NCI-H2171 treated with DMSO at 0.1 percent for 48 hours (cell line): ENCODE measurements at places on chromosomes 5 and 9.

- no peak for DNase-seq
These were observed 846 bp upstream of the NSG2 start for GRCh38 chr5:174044466-174045254.

DNA sequence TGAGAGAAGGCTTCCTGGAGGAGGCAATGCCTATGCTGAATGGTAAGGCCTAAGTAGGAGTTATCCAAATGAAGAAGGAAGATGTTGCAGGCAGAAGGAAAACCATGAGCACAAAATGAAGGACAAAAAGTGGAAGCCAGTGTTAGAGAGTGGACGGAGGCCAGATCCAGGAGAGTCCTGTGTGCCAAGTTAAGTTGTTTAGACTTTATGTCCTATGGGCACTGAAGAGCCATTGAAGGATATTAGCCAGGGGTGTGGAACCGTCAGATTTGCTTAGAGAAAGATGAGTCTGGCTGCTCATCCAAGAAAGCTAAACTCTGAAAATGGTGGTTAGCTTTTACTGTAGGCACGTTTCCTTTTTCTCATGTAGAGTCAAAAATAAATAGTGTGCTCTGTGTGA lies 254.7 kb downstream of the ADAMTSL1 start:
- DNase-seq = no peak

GRCh38 chr9:86301686-86302085 lies 19.3 kb upstream of the ISCA1 start:
- DNase-seq = peak; percentile 18

DNA sequence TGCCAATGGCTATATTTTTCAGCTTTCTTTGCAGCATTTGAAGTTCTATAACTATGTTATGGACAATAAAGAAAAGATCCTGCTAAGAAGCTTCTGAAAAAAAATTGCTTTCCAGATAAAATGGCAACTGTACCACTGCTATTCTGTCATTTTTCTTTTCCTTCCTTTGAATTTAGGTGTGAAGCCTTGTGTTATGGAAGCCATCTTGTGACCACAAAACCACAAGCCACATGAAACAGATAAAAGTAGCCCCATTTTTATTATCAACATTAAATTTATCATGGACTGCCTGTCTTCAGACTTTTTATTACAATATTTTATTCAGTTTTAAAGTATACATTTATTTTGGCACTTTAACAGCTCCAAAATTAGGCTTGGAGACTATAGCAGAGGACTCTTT lies 289.9 kb upstream of the ACTBL2 start:
- no peak for DNase-seq

- DNase-seq = peak; percentile 5
These were observed 107.4 kb downstream of the MCTP1 start for GRCh38 chr5:95177456-95177855.

DNA sequence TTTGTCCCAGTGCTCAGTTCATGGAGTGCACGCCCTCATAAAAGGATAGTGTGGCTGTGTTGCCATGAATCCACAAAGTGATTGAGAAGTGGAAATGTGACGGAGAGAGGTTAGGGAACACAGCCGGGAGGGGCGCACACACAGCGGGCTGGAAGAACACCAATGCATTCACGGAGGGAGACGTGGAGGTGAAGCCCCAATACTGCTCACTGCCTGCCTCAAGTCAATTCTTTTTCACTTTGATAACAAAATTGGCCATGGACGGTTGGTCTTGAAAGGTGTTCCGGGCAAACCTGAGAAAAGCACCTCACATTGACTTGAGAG lies 424.1 kb downstream of the MED10 start:
- DNase-seq = no peak

GRCh38 chr5:29930316-29930715 lies 1263.2 kb upstream of the CDH6 start:
- no peak for DNase-seq

GRCh38 chr9:136840877-136841645 lies 1.2 kb upstream of the AJM1 start:
- DNase-seq = peak; percentile 91

GRCh38 chr9:92312887-92313623 lies 12.1 kb downstream of the NOL8 start:
- no peak for DNase-seq

DNA sequence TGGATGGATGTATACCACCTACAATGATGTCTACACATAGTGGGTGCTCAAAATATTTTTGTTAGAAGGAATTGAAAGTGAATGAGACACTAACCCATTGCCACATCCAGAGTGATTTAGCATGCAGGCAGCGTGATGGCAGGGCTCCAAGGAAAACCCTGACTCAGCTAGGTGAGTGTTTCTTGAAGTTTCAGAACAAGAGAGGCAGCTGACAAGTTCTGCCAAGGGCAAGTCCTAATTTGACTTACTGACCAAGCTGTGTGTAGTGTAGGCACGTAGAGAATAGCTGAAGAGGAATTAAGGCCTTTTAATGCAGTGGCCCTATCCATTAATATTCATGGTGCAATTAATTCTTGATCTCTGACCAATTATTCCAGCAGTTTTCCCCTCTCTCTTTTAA lies 107.8 kb upstream of the ATP10B start:
- no peak for DNase-seq

- no peak for DNase-seq
These were observed 18.4 kb upstream of the CATSPER3 start for GRCh38 chr5:134949316-134949715.

GRCh38 chr9:106981396-106982287 lies 118.7 kb downstream of the ZNF462 start:
- DNase-seq = no peak

- DNase-seq = peak; percentile 18
These were observed 30.0 kb upstream of the PCSK1 start for GRCh38 chr5:96463091-96463490.

DNA sequence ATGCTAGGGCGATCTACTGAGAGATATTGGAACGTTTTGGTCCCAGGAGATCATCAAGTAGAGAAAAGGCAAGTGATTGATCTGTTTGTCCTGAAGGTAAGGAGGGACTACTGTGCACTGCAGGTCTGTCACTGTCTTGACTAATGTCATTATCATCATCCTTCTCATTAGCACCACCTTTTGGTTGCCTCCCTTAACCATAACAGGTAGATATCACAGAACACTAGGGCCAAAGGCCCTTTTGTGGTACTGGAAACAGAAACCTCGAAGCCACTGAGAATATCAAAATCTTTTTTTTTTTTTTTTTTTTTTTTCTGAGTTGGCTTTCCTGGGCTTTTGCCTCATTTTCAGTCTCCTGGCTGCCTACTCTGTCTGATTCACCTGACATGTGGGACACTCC lies 134.0 kb downstream of the KCTD16 start:
- no peak for DNase-seq

DNA sequence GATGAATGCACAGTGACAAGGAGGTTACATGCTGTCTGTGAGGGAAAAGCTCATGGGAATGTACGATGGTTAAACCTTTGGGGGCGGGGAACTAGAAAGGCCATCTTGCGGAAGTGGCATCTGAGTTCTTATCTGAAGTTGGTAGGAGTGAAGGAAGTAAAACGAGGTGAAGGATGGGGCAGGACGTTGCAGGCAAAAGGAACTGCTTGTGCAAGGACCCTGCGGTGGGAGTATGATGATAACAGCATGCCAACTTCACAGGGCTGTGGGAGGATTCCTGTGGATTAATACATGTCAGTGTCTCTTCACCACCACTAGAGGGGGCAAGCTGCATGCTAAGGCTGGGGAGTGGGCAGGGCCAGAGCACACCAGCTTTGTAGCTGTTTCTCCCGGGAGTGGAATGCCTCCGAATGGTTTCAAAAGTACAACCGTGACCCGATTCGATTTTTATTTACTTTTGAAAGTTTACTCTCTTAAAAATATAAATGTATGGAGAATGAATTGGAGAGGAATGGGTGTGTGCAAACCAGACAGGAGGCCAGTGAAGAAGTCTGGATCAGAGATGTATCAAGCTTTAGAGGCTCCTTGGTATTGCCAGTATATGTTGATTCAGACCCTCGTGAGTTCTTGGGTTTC lies 62.5 kb downstream of the CYFIP2 start:
- peak; percentile 40 for DNase-seq

DNA sequence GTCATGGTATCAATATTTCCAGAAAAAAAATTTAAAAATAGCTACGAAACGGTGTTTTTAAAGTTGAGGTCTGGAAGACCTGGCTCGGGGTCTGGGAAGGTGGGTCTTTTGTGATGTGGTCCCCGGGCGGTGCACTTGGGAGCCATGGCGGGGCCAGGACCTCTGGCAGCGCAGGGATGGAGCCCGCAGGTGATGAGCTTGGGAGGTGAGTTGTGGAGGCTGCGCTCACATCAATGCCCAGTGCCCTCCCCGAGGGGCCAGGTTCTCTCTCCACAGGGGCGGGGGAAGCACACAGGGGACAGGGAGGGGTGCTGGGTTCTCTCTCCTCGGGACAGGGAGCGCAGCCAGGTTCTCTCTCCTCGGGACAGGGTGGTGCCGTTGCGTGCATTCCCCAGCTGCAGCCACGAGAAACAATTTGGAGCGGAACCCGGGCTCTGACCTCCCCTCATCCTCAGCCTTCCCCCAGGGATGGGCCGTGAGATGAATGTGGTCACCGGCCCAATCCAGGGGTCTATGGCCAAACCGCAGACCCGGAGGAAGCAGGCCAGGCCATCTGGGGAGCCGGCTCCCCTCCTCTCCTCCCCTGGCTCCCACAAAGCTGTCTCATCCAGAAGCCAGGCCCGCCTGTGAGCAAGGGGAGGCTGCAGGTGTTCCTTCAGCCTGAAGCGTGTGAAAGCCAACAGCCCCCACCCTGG lies 25.8 kb downstream of the DBH start:
- DNase-seq = no peak
